ENCODE measurements at places on chromosomes 1 and 21. TPM values are rescaled to one million over a fixed set of nuclear protein-coding genes. Genes with fewer than 3 reads are reported as not detected.

The DNAJC6 gene
- 6.5 TPM for total RNA-seq

The SPRR1B gene
- total RNA-seq, result not detected

The TMIGD3 gene
- 0.32 TPM for total RNA-seq

The DNAI4 gene
- 10.9 TPM for total RNA-seq

The SFN gene
- total RNA-seq, result not detected

The NBPF10 gene
- 0.92 TPM for total RNA-seq

The PROX1 gene
- total RNA-seq, result 110 TPM

The MMEL1 gene
- total RNA-seq, result not detected

The OR14A16 gene
- not detected for total RNA-seq

GRCh38 chr1:234102583-234102982 is 198.1 kb downstream of the SLC35F3 start:
- DNase-seq, result no peak

DNA sequence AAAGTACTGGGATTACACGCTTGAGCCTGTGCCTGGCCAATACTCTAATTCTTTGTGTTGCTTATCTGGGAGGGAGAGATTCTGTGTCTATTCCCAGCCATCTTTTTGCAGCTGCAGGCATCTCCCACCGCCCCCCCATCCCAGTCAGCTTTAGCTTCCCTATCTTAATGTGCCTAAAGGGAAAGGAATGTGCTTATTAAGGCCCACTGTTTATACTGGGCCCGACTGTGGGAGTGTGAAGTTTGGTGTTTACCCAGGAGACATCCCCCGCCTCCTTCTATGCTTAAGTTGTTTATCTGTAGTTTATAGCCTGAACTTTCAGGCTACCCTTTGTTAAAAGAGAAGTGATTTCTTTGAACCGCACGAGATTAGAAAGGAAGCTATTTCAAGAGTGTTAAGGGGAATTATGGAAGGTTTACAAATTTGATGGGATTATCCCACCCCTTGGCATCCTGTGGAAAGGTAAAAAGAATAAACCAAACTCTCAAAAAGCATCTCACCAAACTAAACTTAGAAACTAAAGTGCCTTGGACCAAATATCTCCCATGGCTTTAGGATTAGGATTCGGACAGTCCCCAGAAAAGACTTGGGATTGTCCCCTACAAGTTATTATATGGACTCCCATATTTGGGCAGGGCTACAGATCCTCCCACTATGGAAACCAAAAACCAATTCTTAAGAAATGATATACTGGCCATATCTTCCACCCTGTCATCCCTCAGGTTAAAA is 25.5 kb upstream of the ZNF496 start:
- no peak for DNase-seq

GRCh38 chr1:223811634-223812101 is 34.1 kb downstream of the TP53BP2 start:
- no peak for DNase-seq

DNA sequence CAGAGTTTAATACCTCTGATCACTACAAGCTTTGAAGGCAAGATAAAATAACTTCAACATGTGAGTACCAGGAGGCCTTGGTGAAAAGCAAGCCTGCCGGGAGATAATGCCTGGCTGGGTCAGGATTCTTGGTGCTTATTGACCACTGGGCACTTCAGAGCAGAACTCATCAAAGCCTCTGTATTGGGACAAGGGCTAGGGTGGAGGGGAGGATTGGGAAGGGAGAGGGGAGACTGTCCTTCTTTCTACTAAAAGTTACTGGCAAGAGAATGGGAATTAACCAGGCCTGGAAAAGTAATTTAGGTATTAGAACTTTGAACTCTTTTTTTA is 35.2 kb downstream of the NEK2 start:
- peak; percentile 51 for DNase-seq

- DNase-seq, result peak; percentile 96
Observed at GRCh38 chr1:162069334-162070093, at the start of gene NOS1AP. TSS of gene NOS1AP (plus strand) at chr1:162069691. CDS start at chr1:162070178, 487 bp downstream.

DNA sequence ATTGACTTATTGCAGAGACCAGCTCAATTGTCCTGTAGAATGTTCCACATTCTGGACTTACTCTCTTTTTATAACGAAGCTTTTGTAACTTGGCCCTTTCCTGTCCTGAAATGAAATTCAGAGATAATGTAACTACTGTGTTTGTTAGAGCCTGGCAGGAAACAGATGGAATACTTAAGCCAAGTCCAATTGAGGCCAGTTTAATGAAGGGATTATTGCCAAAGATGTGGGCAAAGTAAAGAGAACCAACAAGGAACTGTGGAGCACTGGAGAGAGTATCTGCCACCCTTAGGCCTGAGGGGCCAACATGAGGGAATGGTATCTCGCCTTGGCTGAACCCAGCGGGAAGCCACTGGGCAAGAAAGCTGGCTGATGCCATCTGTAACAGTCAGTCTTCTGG is 32.9 kb downstream of the MFSD2A start:
- DNase-seq, result no peak

DNA sequence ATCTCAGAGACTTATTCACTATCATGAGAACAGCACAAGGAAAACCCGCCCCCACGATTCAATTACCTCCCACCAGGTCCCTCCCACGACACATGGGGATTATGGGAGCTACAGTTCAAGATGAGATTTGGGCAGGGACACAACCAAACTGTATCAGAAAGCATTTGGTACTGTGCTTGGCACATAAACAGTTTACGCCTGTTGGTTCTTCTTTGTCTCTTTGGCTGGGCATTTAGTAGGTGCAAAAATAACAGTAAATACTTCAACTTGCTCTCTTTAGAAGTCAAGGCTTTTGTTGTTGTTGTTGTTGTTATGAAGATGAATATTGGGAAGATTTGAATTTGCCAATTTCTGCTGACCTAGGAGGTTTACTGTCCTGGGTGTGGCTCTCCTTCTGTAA is 175.4 kb upstream of the IGSF21 start:
- no peak for DNase-seq

- no peak for DNase-seq
Observed at GRCh38 chr1:101632548-101633272, 364.0 kb downstream of the OLFM3 start.

GRCh38 chr1:58650141-58650540 is 49.7 kb downstream of the MYSM1 start:
- no peak for DNase-seq

GRCh38 chr1:39737546-39738169 is 1.0 kb upstream of the PPIE start:
- no peak for DNase-seq

GRCh38 chr1:76715474-76715873 is 151.8 kb upstream of the ST6GALNAC5 start:
- no peak for DNase-seq

DNA sequence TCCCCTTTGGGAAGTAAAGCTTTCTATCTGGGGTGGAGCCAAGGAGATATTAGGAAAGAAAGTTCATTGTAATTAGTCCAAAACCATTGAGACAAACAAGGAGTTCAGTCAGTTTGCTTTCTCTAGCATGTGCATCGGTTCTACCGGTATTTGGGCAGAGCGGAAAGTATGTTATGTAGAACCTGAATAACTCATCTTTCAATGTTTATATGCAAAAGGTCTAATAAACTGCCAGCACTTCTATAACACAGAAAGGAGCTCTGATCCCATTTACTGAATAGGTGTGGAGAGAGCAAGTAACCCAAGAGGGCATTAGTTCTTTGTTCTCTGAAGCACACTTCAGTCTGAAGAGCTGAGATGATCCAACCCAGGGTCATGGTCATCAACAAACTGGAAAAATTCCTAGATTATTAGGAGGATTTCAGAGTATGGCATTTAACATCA is 3.5 kb downstream of the TGFB2 start:
- no peak for DNase-seq

- DNase-seq, result no peak
Observed at GRCh38 chr1:235852887-235853286, 13.8 kb downstream of the LYST start.

- DNase-seq, result no peak
Observed at GRCh38 chr1:85109475-85109874, 61.2 kb upstream of the MCOLN3 start.

GRCh38 chr1:30995990-30996612 is 69.4 kb downstream of the PUM1 start:
- no peak for DNase-seq

DNA sequence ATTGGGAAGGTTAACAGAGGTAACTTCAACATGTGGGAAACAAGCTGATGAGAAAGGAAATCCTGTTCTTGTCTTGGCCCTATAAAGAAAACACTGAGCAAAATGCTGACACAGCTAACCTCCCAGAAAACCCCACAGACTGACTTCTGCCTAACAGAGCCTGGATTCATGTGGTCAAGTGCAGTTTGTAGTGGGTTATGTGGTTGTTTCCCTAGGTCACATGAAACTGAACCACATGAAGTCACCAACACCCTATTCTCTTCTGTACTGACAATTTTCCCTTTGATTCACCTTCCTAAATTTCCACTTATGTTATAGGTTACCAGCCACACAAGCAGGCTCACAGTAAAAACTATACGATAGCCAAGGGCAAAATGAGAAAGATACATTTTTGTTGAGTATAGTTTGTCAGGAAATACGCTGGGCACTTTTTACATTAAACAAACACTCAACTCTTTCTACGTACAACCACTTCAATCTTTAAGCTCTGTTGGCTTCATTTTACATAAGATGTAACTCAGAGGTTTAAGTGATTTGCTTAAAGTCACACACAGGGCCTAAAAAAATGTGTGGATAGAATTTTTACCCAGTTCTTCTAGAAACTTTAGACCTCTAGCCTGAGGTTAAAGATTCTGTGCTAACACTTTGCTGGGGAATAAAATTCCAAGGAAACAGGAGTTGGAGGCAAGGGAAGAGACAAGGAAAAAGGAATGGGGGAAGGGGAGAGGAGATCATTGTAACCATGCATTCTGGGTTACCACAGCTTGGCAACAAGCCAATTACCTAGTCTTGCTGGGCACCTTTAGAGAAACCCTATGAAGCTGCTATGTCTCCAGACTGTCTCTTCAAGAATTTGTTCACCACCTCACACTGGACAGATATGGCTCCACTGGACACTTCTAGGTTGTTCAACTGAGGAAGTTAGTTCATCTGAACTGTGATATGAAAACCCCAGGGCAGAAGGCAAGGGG is 601.6 kb upstream of the USP24 start:
- no peak for DNase-seq

DNA sequence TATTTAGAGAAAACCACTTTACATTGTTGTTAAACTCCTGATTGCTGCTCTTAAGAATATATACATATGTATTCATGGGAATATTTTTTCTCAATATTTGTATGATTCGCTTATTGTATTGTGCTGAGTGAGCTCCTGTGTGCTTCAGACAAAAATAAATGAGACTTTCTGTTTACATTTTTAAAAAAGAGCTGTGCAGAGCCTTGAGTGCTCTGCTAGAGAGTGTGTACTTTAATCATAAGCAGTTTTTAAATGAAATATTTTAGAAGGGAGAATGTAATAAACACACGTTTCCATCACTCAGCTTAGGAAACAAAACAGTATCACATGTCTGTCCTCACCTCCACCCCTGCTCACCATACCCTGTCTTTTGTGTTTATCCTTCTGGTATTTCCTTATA is 9.7 kb downstream of the PTPN14 start:
- DNase-seq, result no peak

DNA sequence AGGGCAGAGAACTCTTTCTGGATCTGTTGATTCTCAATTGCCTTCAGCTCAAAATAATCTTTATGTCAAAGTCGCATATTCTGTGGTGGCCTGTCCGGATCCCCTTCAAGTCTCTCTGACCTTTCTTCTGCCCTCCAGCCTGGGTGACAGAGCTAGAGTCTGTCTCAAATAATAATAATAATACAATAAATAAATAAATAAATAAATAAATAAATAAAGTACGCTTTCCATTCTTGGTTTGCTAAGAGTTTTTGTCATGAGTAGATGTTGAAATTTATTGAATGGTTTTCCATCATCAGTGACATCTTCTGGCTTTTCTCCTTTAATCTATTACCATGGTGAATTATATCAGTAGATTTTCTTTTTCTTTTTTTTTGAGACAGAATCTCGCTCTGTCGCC is 30.7 kb downstream of the ERRFI1 start:
- DNase-seq, result no peak

- DNase-seq, result no peak
Observed at GRCh38 chr1:216144661-216145450, 278.4 kb downstream of the USH2A start.

DNA sequence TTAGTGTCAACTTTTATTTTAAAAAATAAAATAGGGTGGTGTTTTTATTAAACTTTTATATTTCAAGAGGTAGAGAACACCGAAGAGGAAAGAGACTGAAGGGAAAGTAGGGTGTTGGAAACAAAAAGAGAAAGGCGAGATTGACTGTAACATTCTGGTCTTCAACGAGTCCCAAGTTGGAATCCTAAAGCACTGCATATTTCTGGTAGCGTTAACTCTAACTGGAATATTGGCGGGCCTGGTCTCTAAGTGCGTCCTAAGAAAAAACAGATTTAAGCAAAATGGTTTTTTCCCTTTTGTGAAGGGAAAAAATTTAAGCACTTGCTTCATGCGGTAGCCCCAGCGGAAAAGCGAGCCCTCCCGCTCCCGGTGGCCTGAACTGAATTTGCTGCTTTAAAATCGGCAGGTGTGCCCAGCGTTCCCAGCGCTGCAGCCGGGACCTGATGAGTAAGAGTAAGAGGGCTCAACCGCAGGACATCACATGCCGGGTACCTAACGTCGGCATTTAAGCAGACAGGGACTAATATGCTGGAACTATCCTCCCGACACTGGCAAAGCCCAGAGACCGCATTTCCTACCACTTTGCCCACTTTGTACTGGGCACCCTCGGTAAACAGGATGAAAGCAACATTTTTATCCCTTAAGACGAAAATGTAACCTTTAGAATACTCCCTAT is 30.5 kb upstream of the NFIA start:
- DNase-seq, result no peak

DNA sequence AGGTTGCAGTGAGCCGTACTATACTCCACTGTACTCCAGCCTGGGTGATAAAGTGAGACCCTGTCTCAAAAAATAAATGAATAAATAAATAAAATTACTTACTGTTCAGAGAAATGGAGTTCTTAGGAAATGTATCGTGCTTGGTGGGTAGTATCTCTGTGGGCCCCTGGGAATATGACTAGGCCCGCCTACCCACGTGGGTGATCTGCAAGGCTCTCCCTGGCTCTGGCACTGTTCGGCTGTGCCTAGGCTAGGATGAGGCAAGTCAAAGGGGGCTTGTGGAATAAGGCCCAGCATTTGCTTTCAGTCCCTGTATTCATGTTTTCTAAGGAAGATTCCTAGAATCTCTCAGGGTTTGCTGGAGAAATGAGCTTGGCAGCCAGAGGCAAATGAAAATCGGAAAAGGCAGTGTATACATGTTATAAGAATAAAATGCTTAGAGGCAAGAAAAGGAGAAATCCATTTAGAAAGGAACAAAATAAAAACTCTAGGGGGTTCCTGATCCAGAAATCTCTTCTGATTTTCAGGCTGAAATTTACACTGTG is 4.5 kb upstream of the CSRP1 start:
- no peak for DNase-seq

DNA sequence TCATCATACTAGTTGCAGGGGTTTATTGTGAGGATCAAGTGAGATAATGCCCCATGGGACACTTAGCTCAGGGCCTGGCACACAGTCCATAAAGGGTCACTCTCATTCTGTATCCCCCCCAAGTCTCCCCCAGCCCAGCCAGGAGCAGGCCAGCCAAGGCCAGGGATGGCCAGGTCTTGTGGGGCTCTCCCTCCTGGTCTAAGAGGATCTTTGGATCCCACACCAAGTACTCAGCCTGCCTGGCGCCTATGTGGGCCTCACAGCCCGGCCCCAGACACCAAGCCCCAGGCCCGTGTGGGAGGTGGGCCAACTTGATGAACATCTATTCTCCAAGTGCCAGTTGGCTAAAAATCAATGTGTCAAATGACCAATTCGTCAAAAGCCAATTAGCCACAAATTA is 117.8 kb downstream of the GLIS1 start:
- DNase-seq, result no peak

GRCh38 chr1:219559899-219560298 is 53.0 kb downstream of the ZC3H11B start:
- no peak for DNase-seq

Measured in cardiac septum (tissue), 1 donor.